ENCODE measurements at places on chromosomes 2 and 18.

DNA sequence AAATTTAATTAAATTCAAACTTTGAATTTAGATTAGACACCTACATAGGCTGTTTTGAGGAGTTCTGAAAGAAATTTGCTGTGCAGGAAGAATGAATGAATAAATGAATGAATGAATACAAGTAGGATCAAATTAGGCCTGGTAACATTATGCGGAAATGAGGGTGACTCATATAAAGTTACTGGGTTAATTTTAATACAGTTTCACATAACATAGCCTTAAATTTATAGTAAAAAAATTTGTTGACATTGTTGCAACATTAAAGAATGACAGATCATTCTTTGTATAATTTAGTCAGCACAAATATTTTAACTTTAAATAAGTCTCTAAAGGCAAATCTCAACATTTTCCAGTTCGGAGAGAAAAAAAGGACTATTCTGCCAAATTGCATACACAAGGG is 1293.1 kb upstream of the SLC39A10 start:
- no peak for DNase-seq

DNA sequence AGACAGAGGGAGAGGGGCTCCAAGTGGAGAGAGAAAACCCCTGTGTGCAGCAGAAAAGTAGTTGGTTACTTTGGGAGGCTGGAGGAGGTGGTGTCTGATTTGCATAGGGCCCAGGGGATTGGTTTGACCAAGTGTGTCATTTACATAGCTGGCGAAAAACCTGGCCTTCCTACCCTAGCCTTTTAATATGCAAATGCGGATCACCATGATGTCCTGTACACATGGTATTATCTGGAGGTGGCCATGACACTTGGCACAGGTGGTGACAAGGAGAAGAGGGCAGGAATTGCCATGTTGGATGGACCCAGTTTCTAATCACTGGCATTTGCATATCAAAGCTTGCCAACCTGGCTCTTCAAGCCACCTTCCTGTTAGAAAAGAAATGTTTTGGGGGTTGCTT is 120.8 kb upstream of the CHAC2 start:
- no peak for DNase-seq

DNA sequence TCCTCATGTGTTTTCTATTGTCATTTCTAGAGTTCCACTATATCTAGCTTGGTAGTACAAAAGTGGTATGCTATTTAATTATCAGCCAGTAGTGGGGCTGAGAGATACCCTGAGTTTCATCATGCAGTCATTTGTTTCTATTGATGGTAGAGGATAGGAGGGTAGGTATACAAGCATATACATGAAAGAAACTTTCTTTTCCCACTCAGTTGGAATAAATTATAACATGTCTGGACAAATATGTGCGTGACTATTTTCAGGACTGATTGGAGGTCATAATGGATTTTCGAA is 633.2 kb downstream of the NRXN1 start:
- no peak for DNase-seq

GRCh38 chr2:30736461-30737325 is 70.6 kb downstream of the CAPN13 start:
- no peak for DNase-seq

DNA sequence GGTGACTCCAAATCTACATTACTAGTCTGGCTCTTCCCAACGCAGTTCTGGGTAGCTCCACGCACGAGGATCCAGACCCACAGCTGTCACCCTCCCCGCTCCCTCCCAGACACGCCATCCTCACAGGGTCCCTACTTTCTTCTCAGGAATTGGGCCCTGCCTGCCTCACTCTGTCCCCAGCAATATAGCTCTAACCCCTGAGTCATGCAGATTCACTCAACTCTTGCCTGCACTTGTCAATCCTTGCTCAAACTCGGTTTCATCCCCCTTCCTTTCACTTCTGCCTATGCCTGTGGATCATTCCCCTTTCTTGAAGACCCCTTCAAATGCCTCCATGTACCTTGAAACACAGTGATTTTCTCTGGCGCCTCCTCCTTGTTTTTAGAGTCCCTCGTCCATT is 5.0 kb downstream of the ST8SIA5 start:
- no peak for DNase-seq

- DNase-seq, result no peak
These were observed 303.0 kb downstream of the CYRIA start for GRCh38 chr2:16362611-16363010.

- DNase-seq, result no peak
These were observed 10.5 kb downstream of the CCDC88A start for GRCh38 chr2:55408918-55409868.

DNA sequence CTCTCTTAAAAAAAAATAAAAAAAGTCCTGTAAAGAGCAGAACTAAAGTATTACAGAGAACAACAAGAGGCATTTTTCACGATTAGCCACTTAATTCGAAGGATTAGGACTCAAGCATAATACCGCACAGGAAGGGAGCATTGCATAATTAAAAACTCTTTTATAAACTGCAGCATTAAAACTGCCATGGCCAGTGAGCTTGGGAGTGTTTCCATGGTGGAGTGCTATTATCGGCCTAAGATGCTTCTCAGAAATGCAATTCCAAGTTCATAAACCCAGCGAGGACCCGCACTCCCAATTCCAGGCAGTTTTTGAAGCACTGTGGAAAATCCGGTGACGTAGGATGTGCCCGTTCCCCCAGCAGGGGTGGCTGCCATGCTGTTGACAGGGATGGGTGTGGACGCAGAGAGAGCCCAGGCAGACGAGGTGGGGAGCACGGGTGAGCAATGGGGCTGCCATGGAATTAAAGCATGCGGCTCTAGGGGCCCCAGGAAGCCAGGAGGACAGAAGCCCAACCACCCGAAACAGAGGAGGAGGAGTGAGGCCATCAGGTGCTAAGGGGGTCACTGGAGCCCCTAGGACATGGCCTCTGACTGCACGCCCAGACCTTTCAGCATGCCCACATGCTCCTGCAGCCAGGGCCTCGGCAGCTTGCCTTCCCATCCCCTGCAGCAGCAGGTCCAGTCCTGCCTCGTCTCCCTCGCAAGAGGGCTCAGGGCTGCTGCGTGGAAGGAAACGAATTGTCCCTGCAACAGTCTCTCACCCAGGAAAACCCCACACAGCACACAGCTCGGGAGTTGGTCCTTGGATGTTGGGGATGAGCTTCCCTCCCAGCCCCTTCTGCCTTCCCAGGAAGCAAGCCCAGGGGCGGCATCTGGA is 233.4 kb downstream of the NDUFA10 start:
- DNase-seq, result no peak

- no peak for DNase-seq
These were observed 101.8 kb downstream of the CD226 start for GRCh38 chr18:69845593-69846506.

DNA sequence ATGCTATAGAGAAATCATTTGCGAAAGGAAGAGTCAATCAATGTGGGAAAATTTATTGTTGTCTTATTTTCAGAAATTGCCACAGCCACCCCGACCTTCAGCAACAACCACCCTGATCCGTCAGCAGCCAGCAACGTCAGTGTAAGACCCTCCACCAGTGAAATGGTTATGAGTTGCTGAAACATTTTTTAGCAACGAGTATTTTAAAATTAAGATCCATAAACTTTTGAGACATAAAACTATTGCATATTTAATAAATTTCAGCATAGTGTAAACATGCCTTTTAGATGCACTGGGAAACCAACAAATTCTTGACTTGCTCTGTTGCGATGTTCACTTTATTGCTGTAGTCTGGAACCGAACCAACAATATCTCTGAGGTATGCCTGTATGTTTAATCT is 887.9 kb downstream of the DCDC2C start:
- no peak for DNase-seq

GRCh38 chr18:58180738-58181353 is 136.8 kb downstream of the NEDD4L start:
- peak; percentile 47 for DNase-seq

DNA sequence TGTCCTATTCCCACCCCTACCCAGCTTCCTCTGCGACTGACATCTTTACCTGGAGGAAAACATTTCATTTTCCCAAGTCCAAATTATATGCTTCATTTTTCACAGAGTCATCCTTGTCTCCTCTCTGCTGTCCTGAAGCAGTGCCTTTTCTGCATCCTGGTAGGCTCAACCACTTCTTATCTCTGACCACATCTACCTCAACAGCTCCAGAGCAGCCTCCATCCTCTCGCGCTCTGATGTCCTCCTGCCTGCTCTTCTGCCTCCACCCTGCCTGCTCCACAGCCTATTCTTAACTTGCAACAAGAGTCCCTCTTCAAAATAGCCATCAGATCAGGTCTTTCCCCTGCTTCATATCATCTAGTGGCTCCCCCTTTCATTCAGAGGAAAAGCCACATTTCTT is 457.1 kb downstream of the PARD3B start:
- no peak for DNase-seq

DNA sequence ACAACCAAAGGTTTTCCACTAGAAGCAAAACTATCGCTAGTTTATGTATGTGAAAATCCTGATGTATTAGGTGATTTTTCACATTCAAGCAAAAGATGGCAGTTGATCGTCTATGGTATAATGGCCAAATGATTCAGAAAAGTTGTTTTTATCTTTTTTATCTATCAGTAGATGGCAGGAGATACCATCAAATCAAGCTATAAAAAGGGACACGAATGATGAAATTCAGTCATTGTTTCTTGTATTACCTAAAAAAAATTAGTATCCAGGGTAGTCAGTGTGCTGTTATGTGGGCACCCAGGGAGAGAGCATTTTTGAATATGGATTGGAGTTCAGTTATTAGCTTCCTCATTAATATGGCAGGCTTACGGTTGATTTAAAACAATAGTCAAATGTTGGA is 22.9 kb upstream of the CAVIN2 start:
- no peak for DNase-seq

GRCh38 chr2:1863386-1863785 is 119.1 kb upstream of the PXDN start:
- no peak for DNase-seq

DNA sequence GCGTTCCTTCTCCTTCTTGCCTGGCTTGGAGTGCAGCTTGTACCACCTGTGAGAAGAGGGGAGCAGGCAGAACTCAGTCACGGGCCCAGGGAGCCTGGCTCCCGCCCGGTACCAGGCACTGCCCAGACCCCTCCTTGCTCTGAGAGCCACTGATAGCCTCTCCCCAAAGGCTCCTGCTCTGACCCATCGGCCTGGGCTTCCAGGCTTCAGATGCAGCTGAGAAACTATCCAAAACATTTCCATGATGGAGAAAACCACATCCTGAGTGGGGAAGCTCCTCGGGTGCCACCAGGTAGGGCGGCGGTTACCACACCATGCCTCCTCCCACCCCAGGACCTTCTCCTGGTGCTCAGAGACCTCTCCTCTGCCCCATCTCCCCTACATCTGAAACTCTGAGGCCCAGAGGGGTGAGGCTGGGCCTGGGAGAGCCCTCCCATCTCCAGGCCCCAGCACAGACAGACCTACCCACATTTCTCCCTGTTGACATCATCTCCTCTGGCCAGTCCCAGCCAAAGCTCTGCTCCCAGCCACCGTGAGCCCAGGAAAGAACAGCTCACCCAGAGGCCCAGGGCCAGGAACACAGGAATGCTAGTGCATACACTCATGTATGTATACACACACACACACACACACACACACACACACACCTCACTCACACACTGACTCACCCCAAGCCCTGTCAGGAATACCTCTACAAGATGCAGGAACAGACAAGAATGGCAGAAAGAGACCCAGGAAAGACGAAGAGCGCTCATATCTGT is 17.9 kb upstream of the SFXN5 start:
- DNase-seq, result no peak

GRCh38 chr2:45833301-45833967 is 182.0 kb downstream of the PRKCE start:
- DNase-seq, result no peak

DNA sequence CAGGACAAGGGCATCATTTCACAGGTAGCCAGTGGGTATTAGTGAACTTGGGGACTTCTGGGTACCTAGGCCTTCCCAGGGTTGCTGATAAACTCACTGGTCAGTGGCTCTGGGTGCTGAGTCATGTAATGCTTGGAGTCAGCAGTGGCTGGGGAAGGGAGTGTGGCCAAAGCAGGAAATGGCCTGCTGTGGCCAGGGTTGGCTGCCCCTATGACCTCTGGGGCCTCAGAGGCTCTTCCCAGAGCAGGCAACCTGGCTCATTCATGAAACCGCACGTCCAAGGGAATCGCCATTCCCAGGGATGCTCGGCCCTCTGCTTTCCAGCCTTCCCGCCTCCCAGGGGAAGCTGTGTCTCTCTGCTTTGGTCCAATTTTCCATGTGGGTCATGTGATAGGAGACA is 294.9 kb downstream of the DYSF start:
- DNase-seq, result no peak

DNA sequence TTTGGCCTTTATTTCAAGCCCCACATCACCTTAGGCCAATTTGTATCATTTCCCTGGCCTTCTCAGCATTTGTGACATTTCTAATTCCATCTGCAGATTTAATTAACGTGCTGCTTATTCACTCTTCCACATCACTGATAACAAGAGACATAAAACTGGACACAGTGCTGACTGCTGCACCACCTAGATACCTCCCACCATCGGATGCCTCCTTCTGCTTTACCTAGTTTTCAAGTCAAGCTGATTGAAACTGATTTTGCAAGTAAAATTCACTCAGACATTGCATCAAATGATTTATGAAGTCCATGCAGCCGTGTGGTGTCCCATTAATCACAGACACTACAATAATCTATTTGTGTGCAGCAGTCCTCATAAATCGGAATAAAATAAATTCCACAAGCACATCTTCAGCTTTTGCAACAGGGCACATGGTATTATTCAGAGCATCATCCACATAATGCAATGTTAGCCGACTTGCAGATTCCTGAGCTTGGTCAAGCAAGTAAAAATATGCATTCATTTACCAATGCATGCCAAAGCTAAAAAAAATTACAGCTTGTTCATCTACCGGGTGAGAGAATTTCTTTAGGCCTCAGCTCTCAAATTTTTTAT is 15.9 kb upstream of the CRIM1 start:
- DNase-seq, result no peak

DNA sequence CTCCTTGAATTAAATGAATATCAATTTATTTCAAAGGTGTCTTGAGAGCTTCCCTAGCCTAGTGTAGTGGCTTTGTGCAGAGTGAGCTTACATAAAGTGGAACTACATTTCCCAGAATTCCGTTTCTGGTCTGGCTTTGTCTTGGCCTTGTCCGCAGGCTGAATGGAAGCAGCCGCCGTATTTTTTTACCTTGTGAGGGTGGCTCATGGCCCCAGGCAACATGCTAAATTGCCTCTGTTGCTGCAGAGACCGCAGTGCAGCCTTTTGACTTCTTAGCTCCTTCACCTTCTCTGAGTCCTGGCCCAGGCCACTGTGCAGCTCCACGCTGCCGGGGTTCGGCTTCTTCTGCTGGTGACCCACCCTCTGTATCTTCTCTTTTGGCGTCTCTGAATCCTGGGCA is 114.8 kb upstream of the SLC38A11 start:
- DNase-seq, result no peak

DNA sequence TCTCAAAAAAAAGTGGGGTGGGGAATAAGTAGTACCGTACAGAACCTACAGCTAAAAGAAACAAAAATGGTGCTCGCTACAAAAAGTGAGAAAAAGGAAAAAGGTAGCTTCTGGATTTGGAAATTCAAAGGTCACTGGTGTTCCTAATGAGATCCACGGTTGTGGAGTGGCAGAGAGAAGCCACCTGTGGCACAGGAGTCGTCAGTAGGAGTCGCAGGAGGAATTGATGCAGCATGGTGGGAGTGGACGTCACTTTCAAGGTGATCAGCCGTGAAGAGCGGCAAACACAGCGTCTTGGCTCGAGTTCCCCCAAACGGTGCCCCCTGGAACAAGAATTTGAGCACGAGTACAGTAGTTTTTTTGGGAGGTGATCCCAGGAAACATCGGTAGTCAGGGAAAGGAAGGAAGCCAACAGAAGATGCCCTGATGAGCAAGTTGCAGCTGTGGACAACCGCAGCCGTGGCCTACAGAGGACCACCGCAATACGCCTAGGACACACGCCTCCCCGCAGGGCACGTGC is 1.4 kb upstream of the TTL start:
- DNase-seq, result peak; percentile 38

- no peak for DNase-seq
These were observed 325.9 kb downstream of the PAX3 start for GRCh38 chr2:221972813-221973478.
